ENCODE measurements at places on chromosomes 12 and 14. TPM values are rescaled to one million over a fixed set of nuclear protein-coding genes. Genes with fewer than 3 reads are reported as not detected.

GRCh38 chr12:100610666-100611430, 37.4 kb downstream of the GAS2L3 start:
- no peak for DNase-seq

GRCh38 chr14:61409782-61410181, 88.4 kb downstream of the PRKCH start:
- DNase-seq: no peak

DNA sequence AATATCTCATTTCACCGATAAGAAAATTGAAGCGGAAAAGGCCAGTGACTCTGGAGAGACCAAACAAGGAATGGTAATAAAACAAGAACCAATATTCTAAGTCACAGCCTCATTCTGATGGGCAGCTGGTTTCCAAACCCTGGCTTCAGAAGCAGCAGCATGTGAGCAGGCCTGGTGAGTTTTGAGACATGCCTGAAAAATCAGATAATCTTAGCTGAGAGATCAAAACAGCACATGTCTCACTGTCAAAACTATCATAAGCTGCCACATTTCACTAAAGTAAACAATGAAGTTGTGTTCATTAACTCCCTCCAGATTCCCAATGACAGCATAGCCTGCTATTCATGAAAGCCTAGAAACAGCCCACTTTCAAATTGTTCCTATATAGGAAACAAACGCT, 36.5 kb downstream of the CIT start:
- DNase-seq: no peak

Gene CLEC1B
- not detected for total RNA-seq

DNA sequence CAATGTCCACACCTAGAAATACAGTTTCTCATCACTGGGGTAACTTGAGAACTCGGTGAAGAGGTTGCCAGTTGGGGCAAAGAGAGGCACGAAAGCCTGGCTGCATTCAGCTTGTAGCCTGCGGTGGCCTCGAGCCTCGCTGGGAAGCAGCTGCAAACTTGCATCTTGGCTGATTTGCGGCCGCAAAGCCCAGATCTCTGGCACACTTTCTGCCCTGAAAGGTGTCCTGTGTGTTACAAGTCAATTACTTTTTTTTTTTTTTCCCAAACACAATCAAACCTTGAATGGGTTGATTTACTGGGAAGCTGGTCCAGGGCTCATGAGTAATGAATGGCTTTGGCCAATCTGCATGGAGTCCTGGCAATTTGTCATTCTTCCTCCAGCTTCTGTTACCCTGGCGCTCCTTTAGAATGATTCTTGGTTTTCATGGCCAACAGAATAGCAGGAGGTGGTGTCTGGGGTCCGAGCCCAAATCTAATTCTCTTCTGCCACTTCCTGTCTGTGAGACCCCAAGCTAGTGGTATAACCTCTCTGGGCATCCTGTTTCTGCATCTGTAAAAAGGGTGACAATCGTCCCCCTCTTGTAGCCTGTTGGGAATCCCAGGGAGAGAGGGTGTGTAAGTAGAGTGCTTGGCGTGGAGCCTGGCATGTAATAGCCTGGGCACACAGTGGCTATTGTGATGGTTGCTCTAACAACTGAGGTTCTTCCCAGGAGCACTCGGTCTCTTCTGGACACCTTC, 6.7 kb downstream of the BCL7A start:
- DNase-seq: no peak

Gene STON2
- total RNA-seq: not detected

- DNase-seq: no peak
Measured at GRCh38 chr12:85277900-85278597, 2.0 kb upstream of the ALX1 start.

Gene SIX6
- not detected for total RNA-seq

DNA sequence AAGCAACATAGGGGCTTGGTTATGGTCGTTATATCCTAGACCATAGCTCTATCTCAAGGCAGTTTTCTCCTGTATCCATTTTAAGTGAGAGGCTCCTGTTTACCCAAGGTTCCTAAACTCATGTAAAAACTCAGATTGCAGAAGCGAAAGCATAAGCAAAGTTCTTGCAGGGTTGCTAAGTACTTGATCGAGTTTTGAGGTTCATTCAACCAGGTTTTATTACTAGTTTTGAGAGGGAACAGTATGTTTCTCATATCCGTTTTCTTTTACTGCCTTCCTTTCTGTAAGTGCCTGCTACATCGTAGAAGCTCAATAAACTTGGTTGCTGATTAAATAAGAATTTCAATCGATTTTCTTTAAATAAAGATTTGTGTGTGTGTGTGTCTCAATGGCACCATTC, 5.1 kb downstream of the AKAP3 start:
- no peak for DNase-seq

DNA sequence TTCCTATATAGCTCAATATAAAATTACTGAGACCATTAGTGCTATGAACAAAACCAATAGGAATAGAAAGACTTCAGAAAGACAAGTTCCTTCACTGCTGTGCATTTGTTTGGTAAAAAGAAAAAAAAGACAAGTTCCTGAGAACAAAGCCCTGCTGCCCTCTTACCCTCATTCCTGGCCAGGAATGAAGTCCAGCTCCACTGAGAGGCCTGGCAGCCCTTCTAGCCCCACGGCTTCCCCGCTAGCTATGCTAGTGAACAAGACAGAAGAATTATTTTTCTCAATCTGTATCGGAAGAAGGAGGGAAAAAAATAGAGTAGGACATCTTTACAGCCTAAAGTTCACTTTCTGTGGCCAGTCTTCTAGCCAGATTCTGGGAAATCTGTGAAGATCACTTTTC, 1.6 kb downstream of the MFAP5 start:
- no peak for DNase-seq

DNA sequence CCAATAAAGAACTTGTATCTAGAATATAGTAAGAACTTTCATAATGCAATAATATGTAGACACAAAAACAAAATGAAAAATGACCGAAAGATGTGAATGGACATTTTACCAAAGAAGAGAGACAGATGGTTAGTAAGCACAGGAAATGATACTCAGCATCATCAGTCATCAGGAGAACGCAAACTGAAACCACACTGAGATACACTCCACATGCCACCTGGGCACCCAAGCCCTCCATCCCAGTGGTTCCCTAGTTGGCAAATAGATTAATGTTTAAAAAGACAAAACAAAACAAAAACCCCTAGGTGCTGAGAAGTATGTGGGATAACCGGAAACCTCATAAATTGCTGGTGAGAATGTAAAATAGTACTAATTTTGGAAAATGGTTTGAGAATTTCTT, 26.8 kb upstream of the VPS33A start:
- no peak for DNase-seq

DNA sequence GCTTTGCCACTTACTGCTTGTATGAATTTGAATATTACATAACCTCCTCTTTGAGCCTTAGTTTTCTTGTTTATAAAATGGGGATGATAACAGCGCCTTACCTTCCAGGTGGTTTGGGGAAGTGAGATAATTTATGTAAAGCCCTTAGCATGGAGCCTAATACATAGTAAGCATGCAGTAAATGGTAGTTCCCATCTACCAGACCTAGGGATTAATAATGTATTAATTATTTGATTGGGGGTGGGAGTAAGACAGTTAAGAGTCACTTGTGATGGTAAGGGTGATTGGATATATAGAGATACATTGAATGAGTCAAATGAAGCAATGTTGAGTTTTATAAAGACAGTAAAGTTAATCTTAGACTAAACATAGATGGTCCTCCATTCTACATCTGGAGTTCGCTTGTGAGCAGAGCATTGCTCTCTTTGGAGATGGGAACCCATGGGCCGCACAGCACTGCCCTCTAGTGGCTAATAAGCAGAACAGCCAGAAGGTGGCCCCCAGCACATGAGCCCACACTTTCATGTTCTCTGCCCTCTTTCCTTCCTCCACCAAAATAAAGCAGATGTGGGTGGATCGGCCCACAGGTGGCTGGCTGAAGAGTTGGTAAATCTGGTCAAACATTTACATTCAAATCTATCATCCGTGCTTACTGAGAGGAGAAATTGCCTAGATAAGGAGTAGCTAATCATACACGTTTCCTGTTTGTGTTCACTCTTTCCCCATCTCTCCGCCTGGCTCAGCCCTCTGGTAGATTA, 26.5 kb upstream of the TAMALIN start:
- no peak for DNase-seq

GRCh38 chr12:25424211-25424731, 128.8 kb downstream of the LMNTD1 start:
- DNase-seq: no peak

Gene HAL
- 0.92 TPM for total RNA-seq

Gene RNASE11
- total RNA-seq: not detected

Gene ASPG
- not detected for total RNA-seq

Gene CHST11
- total RNA-seq: 9.1 TPM

GRCh38 chr12:27733052-27733656, 22.5 kb downstream of the MRPS35 start:
- no peak for DNase-seq

DNA sequence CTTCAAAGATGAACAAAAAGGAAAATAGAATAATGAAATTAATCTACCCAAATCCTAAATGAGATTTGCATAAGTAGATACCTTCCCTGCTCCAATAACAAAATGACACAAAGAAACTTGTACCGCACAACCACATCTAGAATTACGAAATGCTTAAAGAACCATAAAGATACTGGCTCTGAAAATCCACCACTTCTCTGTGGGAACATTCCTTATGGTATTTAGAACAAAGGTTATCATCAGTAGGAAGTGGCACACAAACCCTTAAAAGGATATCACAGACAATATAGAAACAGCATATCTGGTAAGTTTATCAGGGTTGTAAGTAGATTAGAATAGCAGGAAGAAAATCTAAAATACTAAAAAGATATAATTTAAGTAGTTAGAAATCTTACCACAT, 11.6 kb downstream of the IAPP start:
- no peak for DNase-seq

DNA sequence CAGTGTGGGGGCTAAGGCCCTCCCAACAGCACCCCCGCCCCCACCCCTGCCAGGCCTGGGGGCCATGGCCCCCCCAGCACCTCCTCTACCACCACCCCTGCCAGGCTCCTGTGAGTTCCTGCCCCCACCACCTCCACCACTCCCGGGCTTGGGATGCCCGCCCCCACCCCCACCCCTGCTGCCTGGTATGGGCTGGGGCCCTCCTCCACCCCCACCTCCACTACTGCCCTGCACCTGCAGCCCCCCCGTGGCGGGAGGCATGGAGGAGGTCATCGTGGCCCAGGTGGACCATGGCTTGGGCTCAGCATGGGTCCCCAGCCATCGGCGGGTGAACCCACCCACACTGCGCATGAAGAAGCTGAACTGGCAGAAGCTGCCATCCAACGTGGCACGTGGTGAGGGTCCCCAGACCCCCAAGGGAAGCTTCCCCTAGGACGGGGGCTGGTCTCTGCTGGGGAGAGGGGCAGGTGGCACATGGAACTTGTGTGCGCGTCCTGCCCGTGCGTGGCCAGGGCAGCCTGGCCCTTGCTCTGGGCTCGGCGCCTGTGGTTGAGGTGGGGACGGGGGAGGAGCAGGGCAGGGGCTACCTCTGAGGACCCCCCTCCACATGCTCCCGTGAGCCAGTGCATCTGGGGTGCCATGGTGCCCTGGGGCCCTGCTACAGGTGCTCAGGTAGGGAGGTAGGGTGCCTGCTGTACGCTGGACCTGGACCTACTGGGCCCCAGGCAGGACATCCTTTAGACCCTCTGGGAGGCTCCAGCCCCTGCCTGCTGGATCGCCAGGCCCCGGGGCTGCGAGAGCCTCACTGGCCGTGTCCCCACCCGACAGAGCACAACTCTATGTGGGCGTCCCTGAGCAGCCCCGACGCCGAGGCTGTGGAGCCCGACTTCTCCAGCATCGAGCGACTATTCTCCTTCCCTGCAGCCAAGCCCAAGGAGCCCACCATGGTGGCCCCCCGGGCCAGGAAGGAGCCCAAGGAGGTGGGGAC, 16.1 kb upstream of the ADSS1 start:
- no peak for DNase-seq

- DNase-seq: no peak
Measured at GRCh38 chr12:110853836-110854235, 7.0 kb downstream of the CCDC63 start.

Gene KRT74
- total RNA-seq: not detected

- DNase-seq: no peak
Measured at GRCh38 chr12:2431810-2432209, 363.0 kb upstream of the FKBP4 start.

Gene KLHDC1
- total RNA-seq: 4.5 TPM

DNA sequence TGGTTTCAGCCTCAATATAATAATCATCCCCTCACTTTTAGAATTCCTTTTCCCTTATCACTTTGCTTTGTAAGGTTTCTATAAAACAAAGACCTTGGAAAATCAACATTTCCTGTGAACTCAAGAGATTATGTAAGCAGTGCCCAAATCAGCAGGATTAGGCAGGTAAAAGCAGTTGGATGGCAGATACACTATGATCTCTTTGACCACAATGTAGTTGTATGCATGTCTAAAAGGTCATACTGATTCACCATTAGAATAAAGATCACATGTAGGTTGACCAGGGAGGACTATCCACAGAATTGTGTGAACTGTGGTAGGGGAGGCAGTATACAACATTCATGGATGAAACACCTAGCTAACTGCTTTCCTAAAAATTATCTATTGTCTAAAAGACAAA, 57.5 kb downstream of the DENND5B start:
- DNase-seq: no peak

Gene CSRP2
- total RNA-seq: 215 TPM

DNA sequence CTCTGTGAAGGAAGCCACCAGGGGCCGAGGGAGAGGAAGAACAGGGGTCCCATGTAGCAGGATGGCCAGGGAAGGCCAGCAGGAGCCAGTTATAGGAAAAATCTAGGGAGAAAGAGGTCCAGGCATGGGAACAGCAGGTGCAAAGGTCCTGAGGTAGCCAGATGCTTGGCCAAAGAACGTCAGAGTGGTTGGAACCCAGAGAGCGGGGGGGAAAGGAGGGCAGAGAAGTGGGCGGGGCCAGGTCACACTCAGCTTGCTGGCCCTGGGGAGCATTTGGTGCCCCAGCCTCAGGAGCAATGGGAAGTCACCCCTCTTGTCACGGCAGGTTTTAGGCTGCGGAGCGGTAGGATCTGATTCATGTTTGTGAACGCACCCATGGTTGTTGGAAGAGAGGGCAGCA, 180.5 kb downstream of the PHETA1 start:
- no peak for DNase-seq

GRCh38 chr12:62802984-62803383, 132.0 kb downstream of the PPM1H start:
- no peak for DNase-seq

DNA sequence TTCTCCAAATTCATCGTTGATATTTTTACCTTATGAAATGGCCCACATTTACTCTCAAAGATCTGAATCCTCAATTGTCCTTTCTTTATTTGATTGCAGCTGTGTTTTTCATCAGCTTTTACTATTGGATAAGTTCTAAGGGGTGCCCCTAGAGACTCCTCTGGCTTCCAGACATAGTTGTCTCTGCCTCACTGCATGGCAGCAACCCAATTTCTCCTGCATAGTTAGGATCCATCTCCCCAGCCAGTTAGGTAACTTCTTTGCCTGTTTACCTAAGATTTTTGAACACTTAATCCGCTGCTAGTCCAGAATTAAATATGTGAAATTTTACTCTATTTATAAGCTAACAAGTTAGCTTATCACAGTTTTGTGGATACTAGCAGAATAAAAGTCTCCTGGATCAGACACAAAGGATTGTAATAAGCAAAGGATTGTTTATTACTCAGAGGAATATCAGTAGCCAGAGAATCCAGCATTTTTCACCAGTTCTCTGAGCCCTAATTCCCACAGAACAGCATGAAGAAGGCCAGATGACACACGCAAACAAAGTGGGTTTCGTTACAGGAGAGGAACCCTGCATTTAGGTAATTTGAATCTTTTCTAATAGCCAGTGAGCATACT, 101.1 kb downstream of the BBS10 start:
- no peak for DNase-seq

Gene SALL2
- 13.1 TPM for total RNA-seq

Gene LRRK2
- total RNA-seq: 0.35 TPM

Data from chondrocyte (in vitro differentiated cells).